ENCODE measurements at places on chromosomes 6 and 20.
A peak's percentile ranks its signal among the peaks of the same experiment; 100 is the strongest.

- no peak for DNase-seq
Observed at GRCh38 chr6:81889377-81890053, 137.0 kb upstream of the TENT5A start.

- DNase-seq = no peak
Observed at GRCh38 chr6:12313306-12313991, 23.3 kb downstream of the EDN1 start.

DNA sequence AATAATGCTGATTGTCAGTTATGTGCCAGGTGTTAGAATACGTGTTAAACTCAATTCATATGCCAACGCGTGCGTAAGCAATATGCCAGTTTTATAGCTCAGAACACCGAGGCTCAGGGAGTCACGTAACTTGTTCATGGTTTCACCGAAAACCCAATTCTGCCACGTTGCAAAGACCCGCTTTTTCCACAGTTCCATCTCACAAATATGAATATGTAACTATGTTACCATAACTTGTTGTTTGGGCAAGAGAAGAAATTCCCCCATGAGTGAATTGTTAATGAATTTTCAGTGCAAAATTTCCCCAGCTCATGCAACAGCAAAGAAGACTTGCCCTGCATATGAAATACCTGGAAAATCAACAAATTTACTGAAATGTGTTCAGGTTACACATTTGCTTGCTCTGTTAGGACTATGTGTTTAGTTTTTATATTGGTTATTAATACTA lies 30.1 kb downstream of the SF3B5 start:
- no peak for DNase-seq

DNA sequence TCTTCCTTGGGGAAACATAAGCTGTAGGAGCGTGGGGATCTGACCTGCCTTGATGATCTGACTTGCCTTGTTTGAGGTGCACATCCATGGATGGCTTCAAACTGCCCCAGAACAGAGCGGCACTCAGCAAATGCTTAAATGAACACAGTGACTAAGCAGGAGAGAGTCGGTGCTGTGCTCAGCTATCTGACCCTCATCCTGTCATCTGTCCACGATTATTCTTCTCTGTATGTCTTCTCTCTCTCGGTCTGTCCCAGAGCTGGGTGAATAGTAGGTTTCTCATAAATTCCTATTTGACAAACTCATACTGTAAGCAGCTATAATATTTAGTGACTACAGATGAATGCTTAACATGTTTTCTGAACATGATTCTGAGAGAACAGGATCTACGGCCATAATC lies 37.3 kb downstream of the TRAM2 start:
- no peak for DNase-seq

- no peak for DNase-seq
Observed at GRCh38 chr20:40686434-40686882, 2.6 kb downstream of the MAFB start.

DNA sequence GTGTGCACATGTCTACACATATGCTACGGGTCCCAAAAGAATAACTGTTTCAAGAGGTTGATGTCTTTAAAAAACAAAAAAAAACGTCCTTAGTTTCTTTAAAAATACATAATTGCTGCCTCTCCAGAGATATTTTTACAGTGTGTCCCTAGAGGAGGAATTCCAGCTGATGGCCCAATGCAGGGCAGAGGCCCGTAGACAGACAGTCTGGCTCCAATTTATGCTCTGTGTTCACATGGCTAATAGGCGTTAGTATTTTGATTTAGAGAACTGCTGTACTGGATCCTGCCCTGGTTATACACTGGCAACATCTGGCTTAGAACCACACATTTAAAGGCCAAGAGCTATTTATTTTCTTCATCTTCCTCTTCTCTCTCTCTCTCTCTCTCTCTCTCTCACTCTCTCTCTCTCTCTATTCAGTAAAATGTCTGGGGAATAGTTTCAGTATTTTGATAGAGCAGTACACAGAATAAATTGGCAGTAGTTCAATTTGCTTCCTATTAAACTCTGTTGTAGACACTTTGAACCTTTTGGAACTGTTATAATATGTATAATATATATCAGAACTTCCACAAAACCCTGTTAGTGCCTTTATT lies 260.6 kb downstream of the EYA4 start:
- DNase-seq = no peak

DNA sequence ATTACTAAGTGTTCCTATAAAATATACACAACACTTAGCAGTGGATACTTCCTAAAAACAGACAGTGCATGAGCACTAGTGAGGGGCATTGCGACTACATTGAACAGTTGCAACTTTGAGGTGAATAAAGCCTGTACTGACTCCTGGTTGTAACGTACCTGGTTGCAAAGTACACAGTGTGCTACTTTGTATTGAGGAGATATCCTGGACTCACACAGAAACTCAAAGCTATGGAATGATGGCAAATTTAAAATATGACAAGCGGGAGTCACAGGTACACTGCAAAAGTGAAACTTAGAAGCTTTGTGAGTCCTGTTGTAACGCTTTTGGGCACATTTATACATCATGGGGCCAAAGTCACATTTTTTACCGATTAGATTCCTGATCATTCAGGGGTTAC lies 55.6 kb upstream of the HLA-A start:
- DNase-seq = no peak

DNA sequence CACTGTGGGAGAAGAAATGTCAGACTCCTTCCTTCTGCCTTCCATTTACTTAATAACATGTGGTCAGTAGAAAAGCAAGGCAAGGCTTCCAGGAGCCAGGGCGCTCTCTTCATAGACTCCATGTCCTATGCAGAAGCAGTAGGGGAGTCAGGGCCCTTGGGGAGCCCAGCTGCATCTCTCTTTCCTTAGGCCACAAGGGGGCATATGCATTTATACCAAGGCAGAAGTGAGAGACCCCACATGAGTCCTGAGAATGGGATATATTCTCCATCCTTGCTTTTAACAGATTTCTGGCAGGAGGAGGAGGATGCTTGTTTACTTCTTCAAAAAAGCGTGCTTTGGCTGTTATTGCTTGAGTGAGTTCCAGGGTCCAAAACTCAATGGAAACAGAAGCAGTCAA lies 198.5 kb downstream of the HIVEP2 start:
- no peak for DNase-seq

- DNase-seq = no peak
Observed at GRCh38 chr20:19633985-19634384, 124.1 kb upstream of the RIN2 start.

DNA sequence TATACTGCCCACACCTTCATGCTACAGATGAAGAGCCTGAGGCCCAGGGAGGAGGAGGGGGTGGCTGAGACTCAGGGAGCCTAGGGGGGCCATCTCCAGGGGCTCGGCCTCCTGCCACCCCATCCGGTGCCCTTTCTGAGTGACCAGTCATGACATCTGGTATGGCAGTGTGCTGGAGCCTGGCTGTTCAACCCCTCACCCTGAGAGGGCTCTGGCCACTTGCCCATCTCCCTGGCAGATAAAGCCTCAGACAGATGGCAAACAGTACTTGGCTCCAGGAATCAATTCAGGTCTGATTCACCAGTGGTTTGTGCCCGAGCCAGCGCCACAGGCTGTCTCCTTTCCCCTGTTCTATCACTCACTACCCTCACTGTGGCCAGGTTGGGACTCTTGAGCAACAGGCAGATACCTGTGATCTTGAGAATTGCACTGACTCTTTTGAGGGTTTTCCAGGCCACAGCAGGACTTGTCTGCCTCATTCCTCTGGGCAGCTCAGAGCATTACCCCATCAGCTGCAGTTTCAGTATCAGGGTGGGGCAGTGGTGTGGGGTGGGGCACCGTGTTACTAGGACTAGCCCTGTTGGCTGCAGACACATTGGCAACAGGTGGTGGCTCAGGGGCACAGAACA lies 22.8 kb downstream of the SRSF3 start:
- DNase-seq = no peak

DNA sequence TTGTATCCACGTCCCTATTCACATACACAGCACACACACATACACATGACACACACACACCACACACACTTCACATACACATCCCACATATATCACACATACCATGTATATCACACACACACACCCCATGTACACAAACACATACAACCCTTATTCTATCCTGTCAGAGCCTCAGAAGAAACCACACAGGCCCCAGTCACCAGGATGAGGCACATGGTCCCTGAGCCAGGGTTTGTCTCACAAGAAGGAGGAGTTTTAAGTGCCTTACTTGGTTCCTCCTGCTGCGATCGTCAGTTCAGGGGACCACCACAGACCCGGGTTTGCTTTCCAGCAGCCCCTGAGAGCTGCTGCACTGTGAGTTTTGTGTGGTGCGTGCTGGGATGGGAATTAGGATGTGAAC lies 23.6 kb downstream of the BFSP1 start:
- DNase-seq = no peak

DNA sequence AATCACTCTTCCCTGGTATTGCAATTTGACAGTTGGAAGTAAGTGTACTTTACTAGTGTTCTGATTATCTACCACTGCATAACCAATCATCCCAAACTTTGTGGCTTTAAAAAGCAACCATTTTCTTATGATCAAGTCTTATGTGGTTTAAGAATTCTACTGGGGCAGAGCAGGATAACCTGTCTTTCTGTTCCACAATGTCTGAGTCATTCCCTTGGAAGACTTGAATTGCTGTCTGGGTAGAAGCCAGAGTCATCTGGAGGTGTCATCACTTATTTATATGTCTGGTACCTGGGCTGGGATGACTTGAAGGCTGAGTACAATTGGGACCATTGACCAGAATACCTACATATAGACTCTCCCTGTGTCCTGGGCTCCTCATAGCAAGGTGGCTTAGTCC lies 644.3 kb downstream of the HDGFL1 start:
- no peak for DNase-seq

DNA sequence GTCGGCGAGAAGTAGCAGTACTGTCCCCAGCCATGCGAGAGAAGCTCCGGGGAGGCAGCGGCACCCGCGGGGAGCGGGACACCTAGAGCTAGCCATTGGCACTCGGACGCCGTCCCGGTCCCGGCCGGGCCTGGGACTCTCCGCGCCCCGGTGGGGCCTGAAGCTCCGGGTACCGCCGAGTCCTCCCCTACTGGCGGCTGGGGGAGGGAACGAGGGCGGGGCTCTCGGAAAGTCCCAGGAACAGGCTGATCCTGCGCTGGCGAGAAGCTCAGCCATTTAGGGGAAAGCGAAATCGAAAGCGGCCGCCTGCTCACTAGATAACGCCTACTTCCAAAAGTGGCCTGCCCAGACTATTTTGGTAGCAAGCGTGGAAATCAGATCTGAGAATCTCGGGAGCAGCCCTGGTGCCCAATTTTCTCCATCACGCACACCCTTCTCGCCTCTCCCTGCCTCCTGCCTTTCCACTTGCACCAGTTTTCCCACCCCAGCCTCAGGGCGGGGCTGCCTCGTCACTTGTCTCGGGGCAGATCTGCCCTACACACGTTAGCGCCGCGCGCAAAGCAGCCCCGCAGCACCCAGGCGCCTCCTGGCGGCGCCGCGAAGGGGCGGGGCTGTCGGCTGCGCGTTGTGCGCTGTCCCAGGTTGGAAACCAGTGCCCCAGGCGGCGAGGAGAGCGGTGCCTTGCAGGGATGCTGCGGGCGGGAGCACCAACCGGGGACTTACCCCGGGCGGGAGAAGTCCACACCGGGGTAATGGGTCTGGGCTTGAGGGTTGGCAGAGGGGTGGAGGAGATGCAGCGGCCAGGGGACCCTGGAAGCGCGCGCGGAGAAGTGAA lies at the start of the genes PSMB9 and TAP1:
Gene PSMB9 (plus strand): TSS at position 652 of the 835 bp plus-strand sequence. CDS start 38 bp downstream, at position 690.
Gene TAP1 (minus strand): TSS at position 164 of the 835 bp plus-strand sequence. CDS start 68 bp downstream, at position 96.
- DNase-seq = peak; percentile 64

- no peak for DNase-seq
Observed at GRCh38 chr6:164826831-164827468, 482.5 kb downstream of the C6orf118 start.

GRCh38 chr6:1179571-1180459 lies 132.1 kb upstream of the FOXQ1 start:
- DNase-seq = no peak

DNA sequence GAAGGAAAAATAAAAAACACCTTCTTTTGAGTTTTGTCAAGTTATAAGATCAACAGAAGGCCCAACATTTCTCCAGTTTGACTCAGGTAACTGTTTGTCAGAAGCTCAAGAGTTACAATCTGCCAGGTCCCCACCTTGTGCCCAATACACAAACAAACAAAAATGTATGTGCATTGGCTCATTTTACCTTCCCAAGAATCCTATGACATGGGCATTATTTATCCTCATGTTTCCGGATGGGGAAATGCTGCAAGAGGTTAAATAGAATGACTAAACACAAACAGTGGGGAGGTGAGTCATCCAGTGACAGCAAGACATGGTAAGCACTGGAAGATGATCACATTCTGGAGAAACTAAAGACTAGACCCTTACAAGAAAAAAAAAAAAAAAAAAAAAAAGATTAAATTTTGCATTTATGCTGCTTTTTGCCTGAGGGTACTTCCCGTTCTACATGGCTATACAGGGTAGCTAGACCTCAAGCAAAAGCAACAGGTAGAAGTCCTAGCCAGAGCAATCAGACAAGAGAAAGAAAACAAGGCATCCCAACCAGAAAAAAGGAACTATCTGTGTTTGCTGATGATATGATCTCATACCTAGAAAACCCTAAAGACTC lies 23.6 kb upstream of the ANKRD60 start:
- peak; percentile 79 for DNase-seq

DNA sequence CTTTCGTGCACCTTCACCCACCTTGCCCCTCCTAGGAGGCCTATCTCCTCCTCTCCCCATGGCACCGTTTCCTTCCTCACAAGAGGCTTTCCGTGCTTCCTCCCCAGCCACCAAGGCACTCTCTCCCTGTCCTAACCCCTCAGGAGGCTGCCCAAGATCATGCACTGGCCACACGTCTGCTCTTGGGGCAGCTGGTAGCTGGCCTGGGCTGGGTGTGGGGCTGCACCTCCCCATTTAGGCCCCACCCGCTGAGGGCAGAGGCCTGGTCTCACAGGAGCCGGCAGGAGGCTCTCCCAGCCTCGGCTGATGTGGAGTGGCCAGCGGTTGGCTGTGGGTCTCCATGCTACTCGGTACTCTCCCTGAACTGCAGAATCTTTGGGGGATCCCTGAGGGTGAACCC lies 13.6 kb downstream of the NOL4L start:
- DNase-seq = no peak

DNA sequence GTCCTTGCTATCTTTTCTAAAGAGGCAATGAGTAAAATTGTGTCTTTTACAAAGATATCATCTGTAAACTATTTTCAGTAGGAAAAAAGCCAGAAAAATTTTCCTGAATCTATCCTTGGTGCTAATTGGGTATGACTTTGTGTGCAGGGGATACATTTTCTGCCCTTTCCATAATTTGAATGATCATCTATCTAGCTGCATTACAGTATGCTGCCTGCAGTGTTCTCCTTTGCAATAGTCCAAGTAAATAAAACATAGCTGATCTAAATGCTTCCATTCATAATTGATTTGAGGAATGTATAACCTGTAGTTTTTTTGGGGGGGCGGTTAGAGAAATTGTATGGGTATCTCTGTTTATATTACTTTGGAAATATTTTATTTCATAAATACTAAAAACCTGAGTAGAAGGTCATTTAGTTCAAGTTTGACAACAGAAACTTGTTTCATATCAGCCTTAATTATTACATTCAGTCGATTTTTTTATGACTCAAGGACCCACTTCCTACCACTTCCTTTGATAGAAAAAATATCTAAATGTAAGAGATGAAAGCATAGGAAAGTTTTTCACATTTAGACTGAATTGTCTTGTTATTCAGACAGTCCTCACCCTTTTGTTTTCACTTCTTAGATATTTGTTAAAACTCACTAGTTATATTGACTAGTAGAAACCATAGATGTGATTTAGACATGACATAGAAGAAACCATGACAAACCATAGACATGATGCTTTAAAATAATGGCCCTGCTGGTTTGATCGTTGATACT lies 75.3 kb downstream of the AIG1 start:
- no peak for DNase-seq
